MV-4-11 (cell line): ENCODE measurements at places on chromosomes 6 and 20.

GRCh38 chr6:138451043-138451442 is 47.0 kb downstream of the HEBP2 start:
- no peak for DNase-seq

DNA sequence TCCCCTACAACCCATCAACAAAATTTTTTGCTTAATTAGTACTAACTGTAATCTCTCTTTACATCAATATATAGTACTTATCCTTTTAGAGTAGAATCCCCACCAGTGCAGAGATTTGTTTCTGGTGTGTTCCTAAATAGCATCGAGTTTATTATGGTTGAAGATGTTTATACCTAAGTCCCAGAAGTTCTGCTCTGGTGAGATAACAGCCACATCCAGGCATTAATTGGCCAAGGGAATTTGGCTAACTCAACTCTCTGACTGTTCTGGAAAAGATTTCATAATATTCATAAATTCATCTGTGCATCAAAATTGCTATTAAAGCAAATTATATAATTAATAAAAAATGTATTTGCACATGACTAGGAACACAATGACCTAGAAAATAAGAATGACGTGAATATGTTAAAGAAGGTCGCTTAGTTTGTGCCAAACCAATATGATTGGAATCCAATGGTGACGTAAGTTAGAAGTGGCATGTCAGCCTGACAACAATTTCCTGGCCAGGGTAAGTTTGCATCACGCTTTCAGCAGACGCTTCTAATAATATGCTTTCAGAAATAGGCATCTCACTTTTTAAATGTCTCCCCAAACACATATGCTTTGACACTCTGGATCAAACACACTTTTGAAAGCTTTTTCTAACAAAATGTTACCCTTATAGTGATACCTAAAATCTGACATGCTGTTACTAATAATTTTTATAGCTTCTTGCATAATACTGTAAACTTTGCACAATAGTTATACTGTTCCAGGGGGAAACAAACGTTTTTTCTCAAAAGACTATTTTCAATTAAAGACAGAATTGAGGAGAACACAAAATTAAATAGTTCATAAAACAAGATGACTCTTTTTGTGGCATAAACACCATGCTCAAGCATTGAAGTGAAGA is 236.7 kb downstream of the TENT5A start:
- no peak for DNase-seq

DNA sequence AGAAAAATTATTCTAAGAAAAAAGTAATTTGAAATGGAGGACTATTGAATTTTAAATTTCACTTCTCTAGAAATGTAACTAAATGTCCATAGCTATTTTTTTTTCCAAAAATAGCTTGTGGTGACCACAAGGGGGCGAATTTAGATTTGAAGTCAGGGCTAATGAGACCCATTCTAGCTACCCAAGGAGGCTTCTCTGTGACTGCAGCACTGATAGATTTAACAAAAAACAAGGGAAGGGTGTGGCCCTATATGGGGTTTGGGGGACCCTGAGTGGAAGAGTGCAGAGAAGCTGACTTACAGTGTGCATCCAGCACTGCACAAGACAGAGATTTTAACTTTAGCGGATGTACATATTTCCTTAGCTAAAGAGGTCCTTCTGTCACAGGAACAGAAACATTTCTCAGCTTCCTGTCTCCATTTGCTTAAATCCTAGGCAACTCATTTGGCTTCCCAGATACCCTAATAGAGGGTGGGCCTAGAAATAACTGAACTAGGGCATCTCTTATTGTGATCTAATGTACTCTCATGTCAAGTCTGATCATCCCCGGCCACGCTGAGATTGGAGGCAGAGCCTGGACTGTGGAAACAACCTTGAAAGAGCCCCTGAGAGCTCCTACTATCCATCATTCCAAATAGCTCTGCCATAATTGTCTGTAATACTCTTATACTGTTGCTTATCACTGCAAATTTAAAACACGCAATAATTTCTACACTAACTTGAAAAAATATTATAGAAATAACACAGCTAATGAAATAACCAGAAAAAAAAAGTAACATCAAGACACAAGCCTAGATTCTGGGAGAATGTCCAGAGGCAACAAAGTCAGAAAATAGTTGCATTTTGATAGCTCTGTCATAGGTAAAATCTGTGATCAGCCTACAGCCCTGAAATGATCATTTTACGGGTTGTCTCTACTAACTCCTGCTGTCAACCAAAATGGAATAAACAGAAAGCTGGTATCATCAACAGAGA is 93.6 kb downstream of the SNAP91 start:
- peak; percentile 31 for DNase-seq

DNA sequence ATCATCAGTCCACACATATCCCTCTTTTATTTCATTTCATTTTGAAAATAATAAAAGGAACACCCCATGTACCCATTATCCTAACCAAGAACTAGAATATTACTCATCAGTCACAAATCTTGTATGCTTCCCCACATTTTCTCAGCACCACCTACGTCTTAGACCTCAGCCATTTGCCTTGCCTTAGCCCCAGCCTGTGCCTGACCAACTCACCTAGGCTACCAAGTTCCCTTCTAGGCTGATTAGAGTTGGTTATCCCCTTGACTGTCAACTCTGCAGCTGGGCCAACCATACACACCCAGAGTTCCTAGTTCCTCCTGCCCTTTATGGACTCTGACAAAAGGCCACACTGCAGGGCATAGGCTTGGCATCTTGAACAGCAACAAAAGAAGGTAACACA is 33.4 kb upstream of the IPCEF1 start:
- no peak for DNase-seq

DNA sequence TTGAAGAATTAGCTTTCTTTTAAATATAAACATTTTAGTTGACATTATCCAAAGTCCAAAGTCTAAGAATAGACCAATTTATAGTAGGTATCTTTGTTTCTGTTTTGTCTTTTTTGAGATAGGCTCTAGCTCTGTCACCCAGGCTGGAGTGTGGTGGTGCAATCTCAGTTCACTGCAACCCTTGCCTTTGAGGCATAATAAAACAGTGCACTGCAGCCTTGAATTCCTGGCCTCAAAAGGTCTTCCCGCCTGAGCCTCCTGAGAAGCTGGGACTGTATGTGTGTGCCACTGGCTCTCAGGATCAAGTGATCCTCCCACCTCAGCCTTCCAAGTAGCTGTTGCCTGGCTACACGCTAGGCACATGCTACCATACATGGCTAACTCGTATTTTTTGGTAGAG is 135.4 kb downstream of the REV3L start:
- no peak for DNase-seq

DNA sequence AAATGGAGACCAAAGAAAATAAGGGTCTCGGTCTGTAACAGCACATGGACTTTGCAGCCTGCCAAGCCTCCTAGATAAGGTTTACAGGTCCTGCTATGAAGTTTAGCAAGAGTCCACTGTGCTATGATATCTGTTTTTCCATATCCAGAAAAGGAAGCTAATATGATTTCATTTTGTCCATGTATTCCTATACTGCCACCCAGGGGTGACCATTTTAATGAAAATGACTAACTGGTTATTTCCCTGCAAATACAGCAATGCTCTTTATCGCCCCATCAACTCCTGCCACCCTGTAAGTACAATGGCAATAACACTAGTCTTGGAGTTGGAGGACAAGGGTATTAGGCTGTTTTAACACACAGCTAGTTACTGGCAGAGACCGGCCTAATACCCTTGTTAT is 115.2 kb upstream of the GLP1R start:
- DNase-seq, result peak; percentile 18

- DNase-seq, result no peak
Measured at GRCh38 chr6:317448-318144, 25.3 kb downstream of the DUSP22 start.

DNA sequence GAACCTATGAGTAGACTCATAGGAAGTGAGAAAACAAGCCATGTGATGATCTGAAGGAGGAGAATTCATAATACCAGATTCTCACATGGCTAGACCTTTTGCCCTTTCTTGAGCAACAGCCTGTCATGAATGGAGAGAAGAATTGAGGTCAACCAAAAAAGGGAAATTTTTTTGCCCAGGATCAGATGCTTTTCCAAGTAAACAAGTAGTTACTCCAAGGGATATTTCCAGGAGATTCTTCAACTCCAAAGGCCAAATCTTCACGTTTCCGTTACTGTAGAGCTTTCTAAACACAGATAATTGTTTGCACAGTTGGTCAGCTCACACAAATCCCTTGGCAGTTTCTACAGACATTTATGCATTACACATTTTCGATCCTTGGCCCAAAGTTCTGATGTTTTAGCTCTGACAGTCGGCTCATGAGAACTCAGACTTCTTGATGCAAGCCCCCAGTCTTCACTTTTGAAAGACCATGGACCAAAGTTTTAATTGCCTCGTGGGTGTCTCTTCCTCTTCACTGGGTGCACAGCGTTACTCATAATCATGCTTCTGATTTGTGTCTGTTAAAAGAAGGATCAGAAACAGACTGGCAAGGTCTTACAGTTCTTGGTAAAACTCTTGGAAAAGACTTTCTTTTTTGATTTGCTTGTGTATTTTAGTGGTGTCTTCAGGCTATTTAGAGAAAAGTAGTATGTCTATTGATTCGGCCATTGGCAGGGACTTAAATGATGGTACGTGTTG is 115.0 kb downstream of the TSHZ2 start:
- no peak for DNase-seq

DNA sequence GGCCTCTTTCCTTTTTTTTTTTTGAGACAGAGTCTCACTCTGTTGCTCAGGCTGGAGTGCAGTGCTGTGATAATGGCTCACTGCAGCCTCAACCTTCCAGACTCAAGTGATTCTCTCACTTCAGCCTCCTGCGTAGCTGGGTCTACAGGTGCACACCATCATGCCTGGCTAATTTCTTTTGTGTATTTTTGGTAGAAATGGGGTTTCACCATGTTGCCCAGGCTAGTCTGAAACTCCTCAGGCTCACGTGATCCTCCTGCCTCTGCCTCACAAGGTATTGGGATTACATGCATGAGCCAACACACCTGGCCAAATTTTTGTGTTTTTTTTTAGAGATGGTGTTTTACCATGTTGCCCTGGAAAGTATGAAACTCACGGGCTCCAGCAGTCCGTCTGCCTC is 29.3 kb downstream of the SRC start:
- DNase-seq, result no peak

- no peak for DNase-seq
Measured at GRCh38 chr6:139979021-139979725, 604.7 kb upstream of the CITED2 start.

- peak; percentile 88 for DNase-seq
Measured at GRCh38 chr6:106128981-106129781, 43.0 kb downstream of the PRDM1 start.

- no peak for DNase-seq
Measured at GRCh38 chr6:3784885-3785744, 33.6 kb upstream of the PXDC1 start.

- DNase-seq, result peak; percentile 12
Measured at GRCh38 chr20:23200914-23201313, 114.8 kb upstream of the CD93 start.

- no peak for DNase-seq
Measured at GRCh38 chr20:58225452-58226200, 2.8 kb downstream of the ANKRD60 start.

DNA sequence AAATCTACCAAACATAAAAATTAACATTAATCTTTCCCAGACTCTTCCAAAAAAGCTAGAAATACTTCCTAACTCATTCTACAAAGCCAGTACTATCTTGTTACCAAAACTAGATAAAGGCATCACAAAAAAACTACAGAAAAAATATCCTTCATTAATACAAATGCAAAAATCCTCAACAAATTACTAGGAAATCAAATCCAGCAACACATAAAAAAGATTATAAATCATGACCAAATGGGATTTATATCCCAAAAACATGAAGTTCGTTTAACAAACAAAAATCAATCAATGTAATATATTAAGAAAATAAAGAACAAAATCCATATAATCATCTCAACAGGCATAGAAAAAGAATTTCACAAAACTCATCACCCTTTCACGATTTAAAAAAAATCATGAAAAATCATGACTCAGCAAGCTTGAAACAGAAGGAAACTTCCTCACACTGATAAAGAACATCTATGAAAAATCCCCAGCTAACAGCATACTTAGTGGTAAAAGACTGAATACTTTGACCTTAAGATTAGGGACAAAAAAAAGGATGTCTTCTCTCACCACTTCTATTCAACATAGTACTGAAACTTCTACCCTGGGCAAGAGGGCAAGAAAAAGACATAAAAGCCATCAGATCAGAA is 43.2 kb downstream of the RANBP9 start:
- DNase-seq, result peak; percentile 33

DNA sequence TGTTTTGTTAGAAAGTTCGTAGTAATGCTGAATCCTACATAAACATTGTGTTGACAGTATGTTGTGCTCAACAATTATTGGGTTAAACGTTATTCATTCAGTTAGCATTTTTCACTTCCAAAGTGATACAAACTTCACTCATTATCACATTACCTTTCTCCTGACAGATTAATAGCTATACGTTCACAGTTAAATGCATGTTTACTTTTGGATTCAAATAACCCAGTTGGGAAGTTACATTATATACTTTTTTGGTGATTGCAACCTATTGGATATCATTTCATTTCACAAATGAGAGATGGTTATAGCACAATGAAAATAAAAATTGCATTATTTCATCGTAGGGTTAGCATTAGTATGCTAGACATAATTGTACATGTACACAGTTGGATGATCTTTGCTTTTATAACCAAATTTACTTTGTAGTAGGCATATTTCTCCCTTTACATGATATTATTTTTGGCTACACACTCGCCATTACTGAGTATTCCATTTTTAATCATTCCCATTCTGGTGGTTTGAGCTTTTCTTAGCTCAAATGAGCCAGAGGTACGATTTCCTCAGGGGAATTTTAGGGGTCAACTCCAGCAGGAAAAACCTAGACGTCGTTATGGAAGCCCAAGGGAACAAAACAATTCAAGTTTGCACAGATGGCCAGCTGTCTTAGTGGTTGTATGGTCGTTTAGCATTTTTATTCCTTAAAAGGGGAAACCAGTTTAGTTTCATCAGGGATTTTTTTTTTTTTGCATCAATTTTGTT is 2.1 kb upstream of the HIVEP1 start:
- no peak for DNase-seq

DNA sequence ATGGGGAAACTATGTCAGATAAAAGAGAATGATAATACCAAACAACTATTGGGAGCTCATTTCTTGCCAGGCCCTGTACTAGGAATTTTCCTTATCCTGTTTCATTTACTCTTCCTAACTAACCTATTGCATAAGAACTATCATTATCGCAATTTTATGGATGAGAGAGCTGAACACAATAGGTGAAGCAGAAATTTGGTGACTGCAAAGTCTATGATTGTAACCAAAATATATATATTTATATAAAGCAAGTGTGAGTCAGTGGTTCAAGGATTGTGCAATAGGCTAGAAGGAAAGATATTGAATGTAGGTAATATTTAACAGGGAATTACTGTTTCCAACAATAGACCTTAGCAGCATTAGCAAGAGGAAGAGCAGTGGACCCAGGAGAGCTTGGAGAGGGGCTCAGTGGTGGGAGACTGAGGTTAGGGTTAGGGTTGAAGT is 181.1 kb upstream of the TENT5A start:
- no peak for DNase-seq
